ENCODE measurements at places on chromosomes 7 and 10.

DNA sequence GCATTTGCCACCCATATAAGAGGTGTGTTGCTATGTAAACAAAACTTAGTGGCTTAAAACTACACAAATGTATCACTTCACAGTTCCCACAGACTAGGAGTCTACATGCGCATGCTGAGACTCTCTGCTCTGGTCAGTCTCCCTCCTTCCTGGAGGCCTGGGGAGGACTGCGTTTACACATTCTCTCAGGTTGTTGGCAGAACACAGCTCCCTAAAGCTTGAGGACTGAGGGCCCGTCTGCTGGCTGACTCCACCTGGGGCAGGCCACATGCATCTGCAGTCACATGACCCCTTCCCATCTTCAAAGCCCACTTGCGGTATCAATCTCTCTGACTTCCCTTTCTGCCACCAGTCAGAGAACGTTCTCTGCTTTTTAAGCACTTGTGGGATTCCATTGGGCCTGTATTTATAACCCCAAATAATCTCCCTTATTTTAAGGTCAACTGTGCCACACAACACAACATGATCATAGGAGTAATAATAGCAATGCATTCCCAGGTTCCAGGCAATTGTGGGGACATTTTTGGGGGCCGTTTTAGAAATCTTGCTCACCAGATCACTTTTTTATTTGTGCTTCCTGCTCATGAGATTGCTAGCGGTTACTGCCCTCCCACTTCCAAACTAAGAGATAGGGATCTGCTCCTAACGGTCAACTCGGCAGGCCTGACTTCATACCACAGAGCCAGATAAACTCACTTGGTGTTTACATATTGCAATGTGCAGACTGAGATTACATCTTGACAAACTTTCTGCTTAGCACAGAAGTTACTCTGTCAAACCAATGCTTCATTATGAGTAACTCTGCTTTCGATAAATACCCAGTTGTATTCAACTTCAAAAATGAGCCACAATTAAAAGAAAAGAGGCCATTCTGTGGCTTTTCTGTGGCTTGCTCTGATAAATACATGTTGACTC lies 96.3 kb downstream of the ALOX5 start:
- DNase-seq: no peak

GRCh38 chr10:60343254-60343653 lies 46.4 kb downstream of the ANK3 start:
- DNase-seq: no peak

DNA sequence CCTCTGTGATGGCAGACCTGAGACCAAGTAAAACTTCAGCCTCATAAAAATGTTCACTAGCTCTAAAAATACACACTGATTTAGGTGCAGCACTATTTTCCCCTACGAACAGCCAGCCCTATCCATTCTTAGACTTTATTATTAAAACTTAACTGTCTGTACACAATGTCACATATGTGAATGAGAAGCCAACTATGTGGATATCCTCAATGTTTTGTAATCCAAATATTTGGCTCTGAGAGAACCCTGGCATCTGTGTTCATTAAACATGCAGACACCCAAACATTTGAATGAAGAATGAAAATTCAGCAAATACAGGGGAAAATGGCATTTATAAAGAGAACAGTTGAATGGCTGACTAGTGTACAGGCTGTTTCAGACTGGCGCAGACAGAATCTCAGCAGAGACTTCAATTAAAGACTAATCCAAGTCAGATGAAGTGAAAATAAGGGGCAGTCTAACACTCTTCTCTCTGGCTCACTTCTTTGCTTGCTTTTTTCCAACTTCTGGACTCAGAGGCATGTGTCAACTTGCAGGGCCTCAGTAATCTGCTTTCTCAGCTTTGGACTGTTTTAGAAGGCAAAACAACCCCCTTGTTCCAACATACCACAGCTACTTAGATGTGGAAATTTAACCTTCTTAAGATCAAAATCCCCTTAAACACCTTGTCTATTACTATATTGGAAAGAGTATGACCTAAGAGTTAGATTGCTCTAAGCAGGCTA lies 47.4 kb upstream of the FAM180A start:
- DNase-seq: no peak

DNA sequence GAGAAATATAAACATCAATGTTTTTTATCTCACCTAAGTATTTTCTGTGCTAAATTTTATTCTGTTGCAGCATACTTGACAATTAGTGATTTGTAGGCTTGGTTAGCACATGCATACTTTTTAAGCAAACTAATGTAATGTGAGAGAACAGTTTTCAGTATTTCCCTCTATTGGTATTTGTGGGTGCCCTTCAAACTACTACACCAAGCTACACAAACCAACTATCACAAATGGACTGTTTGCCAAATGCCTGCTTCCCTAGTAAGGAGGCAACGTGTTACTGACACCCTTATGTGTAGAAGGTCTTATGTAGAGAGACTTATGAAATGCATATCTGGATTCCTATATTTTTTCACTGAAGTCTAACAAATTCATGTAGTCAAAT lies 98.4 kb upstream of the FZD1 start:
- no peak for DNase-seq

- DNase-seq: no peak
Measured at GRCh38 chr7:17146621-17147020, 151.8 kb upstream of the AHR start.

- no peak for DNase-seq
Measured at GRCh38 chr7:149205690-149206381, 10.5 kb downstream of the ZNF282 start.

DNA sequence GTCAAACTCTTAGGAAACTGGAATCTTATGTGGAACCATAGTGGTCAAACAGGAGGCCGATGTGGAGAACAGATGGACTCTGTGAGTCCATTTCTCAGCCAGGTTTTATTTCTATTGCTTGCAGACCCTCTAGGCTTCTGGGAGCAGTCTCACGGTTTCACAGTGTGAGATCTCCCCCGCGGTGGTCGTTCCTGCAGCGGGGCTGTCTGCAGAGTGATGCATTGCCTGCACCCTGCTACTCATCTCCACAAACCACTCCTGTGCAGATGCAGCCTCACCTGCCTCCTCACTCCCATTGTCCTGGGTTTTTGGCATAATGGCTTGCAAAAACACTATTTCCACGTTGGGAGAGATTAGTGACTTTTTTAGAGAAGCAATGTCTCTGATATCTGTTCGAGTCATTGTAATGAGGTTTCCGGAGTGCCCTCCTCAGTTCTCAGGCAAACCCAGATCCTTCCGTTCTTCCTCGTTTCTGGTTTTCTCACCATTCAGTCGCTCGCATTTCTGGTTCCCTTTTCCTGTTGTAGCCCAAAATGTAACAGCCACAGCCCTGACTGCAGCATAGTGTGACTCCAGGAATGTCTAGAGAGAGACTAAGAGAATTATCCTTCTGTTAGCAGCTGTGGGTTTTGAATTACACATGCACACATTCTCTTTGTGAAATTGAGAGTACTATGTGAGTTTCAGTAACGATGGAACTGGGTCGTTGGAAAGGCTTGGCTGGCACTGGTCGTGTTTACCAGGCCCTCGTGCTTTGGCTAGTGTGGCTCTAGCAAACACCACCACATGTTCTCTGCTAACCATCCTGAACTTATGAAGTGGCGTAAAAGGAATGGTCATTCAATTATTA lies 30.2 kb downstream of the ACADSB start:
- no peak for DNase-seq

- no peak for DNase-seq
Measured at GRCh38 chr10:99768556-99768955, 13.9 kb upstream of the ABCC2 start.

DNA sequence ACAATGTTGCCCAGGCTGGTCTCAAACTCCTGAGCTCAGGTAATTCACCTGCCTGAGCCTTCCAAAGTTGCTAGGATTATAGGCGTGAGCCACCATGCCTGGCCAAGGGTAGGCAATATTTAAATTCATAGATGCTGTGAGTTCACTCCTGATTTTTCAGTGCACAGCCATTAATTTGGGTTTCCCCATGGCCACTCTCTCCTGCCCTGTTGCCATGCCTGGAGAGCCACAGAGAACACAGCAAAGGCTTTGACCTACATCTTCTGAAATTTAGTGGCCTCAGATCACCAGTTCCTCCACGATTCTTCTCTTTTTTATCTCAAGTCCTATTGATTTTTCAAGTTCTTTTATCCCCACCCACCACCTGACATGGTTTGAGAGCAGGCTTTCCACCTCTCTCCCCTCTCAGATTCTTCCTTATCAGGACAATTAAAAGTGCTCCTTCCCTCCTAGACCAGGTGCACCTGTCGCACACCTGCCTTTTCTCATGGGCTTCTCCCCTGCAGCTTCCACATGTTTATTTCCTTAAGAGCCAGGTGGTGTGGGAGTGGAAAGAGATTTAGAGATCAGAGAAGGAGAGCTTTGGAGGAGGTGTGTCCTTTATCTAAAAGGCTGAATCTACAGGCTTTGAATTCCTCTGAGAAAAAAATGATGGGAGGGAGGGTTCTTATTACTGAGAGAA lies 123.8 kb downstream of the ADRA2A start:
- no peak for DNase-seq

DNA sequence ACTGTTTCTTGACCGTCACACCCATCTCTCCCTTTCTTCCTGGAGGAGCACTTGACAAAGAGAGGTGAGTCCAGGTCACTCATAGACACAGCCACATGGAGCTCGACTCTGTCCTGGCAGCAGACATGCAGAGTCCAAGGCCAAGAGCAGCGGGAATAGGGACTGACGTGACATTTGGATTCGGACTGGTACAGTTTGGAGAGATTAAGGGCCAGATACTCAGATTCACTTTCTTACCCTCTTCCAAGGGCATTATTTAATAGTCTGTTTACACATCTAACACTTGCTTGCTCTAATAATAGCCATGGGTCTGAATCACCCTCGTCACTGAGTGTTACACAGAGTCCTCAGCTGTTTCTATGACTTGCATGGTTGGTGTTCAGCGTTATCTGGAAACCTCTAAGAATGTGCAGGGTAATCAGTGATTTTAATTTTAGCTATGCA lies 39.2 kb upstream of the OTUD1 start:
- DNase-seq: no peak

GRCh38 chr10:91590904-91591796 lies 41.7 kb downstream of the PPP1R3C start:
- DNase-seq: no peak

DNA sequence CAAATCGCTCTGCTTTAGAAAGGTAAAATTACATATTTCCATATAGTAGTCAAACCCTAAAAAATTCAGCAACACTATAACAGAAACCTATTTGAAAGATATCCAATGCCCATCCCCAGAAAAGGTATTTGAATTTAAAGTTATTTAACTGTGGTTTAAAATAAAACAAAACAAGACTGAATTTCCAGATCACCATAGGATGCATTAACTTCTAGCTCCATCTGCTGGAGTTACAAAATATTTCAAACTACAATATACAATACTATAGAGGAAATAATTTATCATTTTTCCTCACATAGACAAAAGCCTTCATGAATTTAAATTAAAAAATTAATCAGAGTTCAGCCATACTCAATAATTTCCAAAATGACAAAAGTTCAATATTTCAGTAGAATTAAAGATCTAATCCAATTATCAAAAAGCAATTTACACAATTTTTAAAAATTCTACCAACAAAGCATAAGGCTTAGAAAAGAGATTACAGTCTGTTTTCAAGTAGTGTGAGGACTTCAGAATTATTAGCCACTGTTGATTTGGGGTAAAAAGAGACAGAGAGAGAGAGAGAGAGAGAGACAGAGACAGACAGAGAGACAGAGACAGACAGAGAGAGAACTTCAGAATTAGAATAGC lies 75.9 kb downstream of the LMBR1 start:
- no peak for DNase-seq

DNA sequence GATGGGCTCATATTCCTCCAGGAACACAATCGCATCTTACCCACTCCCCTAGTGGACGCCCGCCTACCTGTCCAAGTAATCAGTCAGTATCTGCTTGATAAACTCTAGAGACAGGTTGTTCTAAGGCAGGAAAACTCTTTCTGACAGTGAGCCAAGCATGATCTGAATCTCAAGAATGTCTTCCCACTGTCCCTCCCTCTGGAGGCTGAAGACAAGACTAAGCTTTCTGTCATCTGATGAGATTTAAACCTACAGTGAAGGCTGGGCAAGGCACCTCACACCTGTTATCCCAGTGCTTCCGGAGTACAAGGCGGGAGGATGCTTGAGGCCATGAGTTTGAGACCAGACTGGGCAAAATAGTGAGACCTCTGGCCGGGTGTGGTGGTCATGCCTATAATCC lies 586.6 kb downstream of the GALNT17 start:
- DNase-seq: no peak

GRCh38 chr10:128927497-128928161 lies 539.4 kb upstream of the MGMT start:
- DNase-seq: no peak

- DNase-seq: no peak
Measured at GRCh38 chr7:2440608-2441245, 35.5 kb downstream of the GRIFIN start.

GRCh38 chr10:17073725-17074540 lies 55.7 kb downstream of the CUBN start:
- no peak for DNase-seq

DNA sequence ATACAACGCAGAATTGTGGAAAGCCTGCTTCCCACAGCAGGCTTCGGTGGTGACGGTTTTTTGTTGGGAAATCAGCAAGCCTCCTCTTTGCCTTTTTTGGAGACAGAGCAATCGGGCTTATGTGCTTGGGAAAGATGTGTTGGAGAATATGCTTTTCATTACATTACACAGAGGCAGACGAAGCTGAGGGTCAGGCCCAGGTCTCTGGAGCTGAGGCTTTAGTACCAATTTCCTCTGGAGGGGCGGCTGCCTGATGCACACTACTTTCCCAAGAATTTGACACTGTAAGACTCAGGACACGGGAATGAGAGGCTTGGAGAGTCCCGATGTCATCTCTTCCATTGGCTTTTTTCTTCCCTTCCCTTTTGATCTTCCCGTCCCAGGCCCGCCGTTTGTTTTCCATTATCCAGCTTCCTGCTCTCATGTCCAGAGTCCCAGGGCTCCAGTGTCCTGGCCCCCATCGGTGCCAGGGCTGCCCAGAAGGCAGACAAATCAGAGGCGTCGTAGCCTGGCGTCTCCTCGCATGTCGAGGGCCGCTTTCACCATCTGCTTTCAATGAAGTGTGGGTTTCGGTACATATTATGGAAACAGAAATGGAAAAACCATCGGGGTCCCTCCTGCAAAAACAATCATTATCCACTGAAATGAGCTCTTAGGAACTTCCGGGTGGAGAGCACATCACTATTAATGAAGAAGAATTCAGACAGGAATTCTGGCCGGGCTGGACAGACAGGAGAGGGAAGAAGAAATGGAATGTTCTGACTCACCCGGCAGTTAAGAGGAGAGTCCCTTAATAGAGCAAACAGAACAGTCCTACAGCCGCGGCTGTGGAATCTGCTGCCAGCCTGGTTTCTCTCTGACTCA lies 123.0 kb upstream of the JCAD start:
- no peak for DNase-seq

- DNase-seq: no peak
Measured at GRCh38 chr10:86785037-86785436, 28.6 kb downstream of the BMPR1A start.
